ENCODE measurements at places on chromosomes 6 and 20. TPM values are rescaled to one million over a fixed set of nuclear protein-coding genes. Genes with fewer than 3 reads are reported as not detected.
A peak's percentile ranks its signal among the peaks of the same experiment; 100 is the strongest.

GRCh38 chr20:3679749-3680700, 1.8 kb downstream of the ADAM33 start:
- no peak for DNase-seq

DNA sequence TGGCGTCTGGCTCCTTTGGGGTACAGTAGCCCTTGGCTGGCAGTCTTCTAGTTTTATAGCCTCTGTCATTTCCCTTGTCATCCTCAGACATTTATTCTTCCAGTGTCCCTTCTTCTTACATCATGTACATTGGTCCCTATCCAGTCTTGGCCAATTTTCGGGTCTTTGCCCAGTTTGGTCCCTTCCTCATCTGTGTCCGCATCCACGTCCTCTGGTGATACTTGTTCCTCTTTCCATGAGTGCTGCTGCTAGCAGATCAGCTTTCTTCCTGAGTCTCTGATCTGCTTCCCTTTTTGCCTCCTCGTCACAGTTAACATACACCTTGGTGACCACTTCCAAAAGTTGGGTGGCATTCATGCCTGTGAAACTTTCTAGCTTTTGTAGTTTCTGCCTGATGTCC, 86.2 kb upstream of the GPR6 start:
- DNase-seq = no peak

TCF15 gene
- not detected for total RNA-seq

ARFGEF3 gene
- 0.11 TPM for total RNA-seq

KIAA0408 gene
- total RNA-seq = 9.0 TPM

DNA sequence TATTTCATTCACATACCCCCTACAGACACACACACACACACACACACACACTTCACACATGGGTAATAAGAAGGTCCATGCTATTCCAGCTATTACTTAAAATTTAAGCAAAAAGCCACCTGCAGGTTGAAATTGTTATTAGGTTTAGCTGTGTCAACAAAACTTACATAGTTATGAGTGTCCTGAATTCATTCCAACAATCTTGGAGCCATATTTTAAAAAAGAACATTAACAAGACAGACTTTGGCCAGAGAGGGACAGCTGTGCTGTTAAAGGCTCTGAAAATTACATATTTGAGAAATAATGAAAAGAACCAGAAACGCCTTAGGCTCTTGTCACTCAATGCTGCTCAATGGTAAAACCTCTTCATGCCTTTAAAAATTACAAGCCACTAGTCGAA, 455.3 kb downstream of the EPM2A start:
- no peak for DNase-seq

KCNK17 gene
- not detected for total RNA-seq

PDYN gene
- not detected for total RNA-seq

DNA sequence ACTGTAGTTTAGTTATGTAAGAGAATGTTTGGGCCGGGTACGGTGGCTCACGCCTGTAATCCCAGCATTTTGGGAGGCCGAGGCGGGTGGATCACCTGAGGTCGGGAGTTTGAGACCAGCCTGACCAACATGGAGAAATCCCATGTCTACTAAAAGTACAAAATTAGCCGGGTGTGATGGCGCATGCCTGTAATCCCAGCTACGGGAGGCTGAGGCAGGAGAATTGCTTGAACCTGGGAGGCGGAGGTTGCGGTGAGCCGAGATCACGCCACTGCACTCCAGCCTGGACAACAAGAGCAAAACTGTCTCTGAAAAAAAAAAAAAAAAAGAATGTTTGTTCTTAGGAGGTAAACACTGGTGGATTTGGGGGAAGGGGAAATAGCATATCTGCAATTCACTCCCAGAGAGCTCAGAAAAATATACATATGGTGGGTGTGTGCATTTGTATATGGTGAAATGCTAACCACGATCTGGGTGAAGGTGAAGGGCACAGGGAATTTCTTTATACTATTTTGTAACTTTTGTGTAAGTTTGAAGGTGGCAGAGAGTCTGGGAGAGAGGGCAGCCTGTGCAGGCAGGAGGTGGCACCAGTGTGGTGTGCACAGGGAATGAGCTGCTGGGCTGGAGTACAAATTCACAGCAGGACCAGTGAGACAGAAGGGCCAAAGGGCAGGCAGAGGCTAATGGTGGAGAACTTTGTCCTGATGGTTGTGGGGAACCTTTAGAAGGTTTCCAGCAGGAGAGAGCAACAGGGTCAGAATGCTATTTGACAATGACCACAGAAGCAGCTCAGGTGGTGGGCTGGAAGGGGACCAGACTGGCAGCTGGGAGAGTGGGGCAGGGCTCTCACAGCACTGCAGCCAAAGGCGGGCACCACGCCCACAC, 42.4 kb downstream of the SSR1 start:
- DNase-seq = no peak

DNA sequence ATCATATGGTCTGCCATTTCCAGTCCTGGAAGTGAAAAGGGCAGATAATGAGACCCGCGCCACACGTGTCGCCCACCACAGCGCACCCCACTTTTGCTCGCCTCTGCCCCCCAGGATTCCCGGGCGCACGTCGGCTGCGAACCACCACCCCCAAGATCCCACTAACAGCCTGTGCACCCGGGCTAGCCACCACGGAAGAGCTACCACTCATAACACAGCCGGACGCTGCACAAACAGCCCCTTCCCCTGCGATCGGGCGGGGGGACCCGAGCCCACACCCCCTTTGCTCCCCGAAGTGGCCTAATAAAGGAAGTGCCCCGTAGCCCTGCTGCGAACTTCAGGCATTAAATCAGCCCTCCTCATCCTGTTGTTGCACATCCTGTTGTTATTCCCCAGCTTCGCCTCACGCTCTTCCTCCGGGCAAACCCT, 506 bp downstream of the CITED2 start:
- no peak for DNase-seq

DNA sequence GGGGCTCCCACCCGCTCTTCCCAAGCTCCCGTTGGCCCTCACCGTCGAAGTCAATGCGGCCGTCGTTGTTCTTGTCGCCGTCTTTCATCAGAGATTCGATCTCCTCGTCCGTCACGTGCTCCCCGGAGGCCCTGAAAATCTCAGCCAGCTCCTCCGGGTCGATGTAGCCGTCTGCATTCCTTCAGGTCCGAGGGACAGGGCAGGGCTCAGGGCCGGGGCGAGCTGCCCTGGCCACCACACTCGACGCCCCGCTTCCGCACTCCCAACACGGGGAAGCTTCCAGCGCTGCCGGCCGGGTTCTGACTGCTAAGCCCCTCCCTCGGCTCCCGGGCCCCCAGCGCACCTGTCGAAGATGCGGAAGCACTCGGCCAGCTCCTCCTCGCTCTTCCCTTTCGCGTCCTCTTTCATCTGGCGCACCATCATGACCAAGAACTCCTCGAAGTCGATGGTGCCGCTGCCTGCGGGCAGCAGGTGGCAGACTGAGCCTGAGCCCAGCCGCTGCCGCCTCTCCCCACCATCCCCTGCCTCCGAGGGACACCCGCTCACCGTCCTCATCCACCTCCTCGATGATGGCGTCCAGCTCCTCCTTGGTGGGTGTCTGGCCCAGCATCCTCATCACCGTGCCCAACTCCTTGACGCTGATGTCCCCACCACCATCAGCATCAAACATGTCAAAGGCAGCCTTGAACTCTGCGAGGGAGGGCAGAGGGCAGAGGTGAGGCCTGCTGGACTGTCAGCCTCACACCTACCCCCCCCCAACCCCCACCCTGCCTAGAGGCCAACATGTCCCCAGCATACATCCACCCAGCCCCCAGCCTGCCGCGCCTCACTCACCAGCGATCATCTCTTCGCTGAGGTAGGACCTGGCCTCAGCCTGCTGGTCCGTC, 2.9 kb downstream of the TNNC2 start:
- peak; percentile 44 for DNase-seq

MUC21 gene
- total RNA-seq = not detected

DNA sequence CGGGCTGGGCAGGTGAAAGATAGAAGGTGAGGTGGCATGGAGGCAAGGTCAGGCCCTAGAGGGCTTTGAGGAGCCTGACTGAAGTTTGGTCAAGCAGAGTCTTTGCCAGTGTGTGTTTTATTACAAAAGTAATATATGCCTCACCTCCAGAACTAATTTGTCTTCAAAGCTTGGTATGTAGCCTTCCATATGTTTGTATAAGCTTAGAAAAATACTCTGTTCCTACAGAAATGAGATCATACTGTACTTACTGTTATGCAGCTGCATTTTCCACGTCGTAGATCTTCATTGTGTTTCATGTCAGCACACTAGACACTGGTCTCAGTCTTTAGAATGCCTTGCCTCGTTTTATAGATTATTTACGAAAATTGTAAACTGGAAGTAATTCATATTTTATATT, 61.8 kb downstream of the ANKS1A start:
- DNase-seq = no peak

FAM209B gene
- total RNA-seq = 0.46 TPM

DNA sequence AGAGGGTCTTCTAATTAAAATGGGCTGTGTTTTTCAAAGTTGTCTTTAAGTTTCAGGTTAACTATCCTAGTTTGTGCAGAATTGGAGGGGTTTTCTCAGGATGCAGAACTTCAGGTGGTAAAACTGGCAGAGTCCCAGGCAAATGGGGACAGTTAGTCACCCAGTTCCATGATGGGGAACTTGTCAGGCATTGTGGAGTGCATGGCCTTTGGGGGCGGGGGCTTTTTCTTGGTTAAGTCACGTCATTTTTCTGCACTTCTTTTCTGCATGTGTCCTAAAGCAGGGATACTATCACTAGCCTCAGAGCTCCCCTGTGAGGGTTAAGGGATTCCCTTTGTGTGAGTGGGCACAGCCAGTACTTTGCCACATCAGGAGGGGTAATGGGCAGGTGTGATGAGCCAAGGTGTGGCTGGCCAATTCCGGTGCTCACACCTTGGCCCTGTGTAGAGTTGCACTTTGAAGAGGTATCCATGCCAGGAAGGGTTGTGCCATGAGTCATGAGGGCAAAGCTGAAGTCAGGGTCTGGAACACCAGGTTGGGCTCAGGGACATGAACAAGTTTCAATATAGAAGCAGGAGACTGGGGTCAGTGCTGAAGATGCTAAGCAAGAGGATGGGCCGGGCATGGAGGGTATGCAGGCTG, 126.0 kb upstream of the RREB1 start:
- DNase-seq = no peak

- DNase-seq = no peak
Observed at GRCh38 chr20:46808565-46808964, 86.1 kb upstream of the EYA2 start.

DNA sequence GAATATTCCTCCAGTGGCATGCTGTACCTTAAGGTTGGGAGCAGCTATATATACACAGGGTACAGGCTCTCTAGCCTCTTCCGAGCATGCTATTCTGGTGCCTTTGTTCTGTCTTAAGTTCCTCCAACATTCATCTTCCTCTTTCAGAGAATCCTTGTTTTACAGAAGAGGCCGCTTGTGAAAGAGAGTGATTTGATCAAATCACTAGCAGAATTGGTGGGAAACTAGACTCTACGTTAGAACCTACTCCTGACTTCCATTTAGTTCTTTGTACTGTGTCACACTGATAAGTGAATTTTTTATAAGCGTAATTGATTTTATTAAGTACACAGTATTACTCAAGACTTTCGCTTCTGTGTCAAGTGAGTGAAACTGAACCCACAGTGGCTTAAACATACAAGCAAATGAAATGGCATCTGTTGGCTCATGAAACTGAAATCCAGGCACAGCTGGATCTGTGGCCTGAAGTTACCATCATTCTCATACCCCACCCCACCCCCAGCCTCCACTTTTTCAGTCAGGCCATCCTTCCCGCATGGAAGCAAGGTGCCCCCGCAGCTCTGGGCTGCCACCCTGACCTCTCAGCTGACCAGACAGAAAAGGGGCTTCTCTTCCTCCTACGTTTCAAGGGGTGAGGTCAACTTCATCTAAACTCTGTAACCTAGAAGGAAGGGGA, 102.3 kb downstream of the RPP40 start:
- no peak for DNase-seq

DNA sequence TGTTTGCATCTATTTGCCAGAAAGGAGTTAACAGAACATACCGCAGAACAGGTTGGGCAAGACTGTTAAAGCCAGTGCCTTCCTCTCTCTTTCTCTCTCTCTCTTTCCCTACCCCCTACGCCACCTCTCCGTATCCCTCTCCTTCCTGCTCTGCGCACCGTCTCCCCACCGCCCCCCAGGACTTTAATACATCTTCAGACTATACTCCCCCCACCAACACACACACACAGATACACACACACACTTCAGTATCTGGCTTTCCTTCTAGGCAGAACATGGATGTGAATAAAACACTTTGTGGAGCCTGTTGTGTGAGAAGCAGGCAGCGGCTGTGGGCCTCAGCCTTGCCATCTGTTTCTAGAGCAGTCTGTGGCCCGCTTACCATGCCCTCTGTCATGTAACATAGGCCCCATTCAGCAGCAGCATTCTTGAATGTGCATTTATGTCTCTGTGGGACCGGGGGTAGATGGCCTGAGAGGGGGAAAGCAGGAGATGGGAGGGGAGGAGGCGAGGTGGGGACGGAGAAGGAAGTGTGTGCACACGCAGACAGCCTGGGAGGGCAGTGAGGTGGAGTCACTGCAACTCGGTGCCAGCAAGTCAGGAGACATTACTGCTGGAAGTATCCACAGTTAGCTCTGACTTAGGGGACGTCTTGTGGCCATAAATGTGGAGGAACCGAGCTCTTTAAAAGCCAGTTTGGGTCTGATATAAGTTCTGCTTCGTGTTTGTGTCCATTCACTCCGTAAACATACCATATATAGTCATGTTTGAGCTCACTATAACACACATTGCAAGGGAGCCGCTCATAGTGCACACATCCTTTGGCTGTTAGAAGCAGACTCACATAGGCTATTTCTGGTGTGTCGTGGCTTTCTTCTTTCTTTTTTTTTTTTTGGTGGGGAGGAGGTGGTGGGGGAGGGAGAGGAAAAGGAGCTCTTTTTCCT, 38.4 kb downstream of the RREB1 start:
- DNase-seq = no peak

GRCh38 chr20:39865446-39865845, 823.6 kb downstream of the MAFB start:
- DNase-seq = no peak

SOBP gene
- total RNA-seq = 1.0 TPM

DNA sequence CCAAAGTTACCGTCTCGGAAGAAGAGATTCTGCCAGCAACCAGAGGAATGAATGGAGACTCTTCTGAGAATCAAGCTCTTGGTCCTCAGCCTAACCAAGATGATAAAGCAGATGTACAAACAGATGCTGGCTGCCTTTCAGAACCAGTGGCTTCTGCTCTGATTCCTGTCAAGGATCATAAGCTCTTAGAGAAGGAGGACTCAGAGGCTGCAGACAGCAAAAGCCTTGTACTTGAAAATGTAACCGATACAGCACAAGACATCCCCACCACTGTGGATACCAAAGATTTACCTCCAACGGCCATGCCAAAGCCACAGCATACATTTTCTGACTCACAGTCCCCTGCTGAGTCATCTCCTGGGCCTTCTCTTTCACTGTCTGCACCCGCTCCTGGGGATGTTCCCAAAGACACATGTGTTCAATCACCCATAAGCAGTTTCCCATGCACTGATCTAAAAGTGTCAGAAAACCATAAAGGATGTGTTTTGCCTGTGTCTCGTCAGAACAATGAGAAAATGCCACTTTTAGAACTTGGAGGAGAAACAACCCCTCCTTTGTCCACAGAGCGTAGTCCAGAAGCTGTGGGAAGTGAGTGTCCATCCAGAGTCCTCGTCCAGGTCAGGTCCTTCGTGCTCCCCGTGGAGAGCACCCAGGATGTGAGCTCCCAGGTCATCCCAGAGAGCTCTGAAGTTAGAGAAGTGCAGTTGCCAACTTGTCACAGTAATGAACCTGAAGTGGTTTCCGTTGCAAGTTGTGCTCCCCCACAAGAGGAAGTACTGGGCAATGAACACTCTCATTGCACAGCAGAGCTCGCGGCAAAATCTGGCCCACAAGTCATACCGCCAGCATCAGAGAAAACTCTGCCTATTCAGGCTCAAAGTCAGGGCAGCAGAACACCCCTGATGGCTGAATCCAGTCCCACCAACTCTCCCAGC, 109.6 kb downstream of the RTN4IP1 start:
- peak; percentile 78 for DNase-seq

- no peak for DNase-seq
Observed at GRCh38 chr6:48199499-48199898, 88.5 kb upstream of the PTCHD4 start.

SLC17A9 gene
- total RNA-seq = 26.4 TPM

Data from CD8-positive, alpha-beta memory T cell (primary cell).